Stimulated activated CD8-positive, alpha-beta memory T cell treated with anti-CD3 and anti-CD28 coated beads, Interleukin-4, amount 100 ng/mL, for 4 hours (primary cell): ENCODE measurements at places on chromosomes 4 and X.
A peak's percentile ranks its signal among the peaks of the same experiment; 100 is the strongest.

DNA sequence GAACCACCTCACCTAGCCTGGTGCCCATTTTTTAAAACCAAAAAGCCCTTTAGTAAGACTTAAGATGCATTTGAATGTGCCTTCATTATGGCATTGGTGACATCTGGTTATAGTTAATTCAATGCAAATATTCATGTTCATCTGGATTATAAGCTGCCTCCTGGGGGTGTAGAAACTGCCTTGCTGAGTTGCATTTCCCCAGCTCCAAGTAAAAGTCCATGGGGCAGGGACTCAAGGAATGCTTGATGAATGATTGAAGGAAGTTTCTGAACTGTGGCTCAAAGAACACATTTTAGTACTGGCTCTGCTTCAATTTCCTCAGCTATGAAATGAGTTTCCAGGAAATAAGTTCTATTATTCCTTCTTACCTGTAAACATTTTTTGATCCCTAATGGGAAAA is 18.5 kb upstream of the RBM47 start:
- no peak for DNase-seq

GRCh38 chr4:5916229-5916628 is 23.3 kb upstream of the CRMP1 start:
- DNase-seq, result no peak

- no peak for DNase-seq
These were observed 36.1 kb downstream of the MID1IP1 start for GRCh38 chrX:38837389-38837788.

DNA sequence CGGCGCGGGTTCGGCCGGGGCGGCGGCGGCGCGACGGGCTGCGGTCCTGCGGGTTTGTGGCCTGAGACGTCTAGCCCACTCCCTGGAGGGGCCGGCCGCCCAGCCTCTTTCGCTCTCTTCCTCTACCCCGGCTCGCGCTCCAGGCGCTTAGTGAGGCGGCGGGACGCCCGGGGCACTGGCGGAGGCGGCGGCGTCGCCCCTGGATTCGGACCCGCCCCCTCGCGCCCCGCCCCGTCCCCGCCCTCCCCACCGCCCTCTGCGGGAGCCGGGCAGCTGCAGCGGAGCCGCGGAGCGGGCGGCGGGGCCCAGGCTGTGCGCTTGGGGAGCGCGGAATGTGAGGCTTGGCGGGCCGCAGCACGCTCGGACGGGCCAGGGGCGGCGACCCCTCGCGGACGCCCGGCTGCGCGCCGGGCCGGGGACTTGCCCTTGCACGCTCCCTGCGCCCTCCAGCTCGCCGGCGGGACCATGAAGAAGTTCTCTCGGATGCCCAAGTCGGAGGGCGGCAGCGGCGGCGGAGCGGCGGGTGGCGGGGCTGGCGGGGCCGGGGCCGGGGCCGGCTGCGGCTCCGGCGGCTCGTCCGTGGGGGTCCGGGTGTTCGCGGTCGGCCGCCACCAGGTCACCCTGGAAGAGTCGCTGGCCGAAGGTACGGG is at the start of gene BMP2K:
BMP2K (plus strand) TSS at position 272 of the 650 bp plus-strand sequence; CDS start at position 466, 194 bp downstream.
- DNase-seq, result peak; percentile 53

DNA sequence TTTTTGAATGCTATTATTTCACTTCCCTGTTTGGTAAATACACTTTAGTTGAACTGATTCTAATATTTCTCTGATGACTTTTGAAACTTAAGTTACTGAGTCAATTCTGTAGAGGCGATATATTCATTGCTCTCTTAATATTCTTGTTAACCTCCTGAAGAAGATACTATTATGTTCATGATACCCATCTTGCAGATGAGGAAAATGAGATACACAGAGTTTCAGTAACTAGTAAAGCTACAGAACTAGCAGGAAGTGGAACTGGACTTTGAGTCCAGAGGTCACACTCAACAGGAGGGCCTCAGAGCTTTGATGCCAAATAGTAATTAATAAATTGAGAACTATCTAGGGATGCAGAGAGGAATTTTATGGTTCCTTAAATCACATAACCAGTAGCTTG is 70.0 kb downstream of the PCDH7 start:
- DNase-seq, result no peak

DNA sequence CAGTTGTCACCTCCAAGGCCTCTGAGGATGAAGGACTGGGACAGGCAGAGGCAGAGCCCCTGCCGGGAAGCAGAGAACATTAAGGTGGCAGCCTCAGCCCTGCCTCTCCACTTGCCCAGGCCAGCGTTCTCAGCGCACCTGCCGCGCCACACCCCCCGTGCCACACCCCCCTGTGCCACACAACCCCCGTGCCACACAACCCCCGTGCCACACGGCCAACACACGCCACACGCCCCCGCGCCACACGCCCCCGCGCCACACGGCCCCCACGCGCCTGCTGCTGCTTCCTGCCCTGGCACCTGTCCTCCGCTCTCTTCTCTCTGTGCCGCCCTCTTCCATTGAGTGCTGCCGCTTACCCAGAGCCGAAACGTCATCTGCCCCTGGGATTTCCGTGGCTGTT is 58.0 kb upstream of the ZFP42 start:
- no peak for DNase-seq

DNA sequence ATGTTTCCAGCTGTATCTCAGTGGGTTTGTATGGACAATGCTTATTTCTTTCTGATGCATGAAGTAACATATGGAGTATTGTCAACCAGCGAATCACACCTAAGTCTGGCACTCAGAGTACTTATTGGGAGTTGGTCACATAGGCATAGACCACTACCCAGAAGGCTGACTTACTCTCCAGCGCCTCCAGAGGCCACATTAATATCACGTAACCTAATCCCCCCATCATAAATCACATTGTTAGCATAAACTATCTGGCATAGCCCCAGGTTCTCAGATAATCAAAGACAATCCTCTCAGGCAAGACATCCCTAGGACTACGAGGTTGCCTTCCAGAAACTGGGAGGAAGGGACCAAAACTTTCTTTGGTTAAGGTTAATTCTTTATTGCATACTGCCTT is 560.5 kb upstream of the PABPC4L start:
- no peak for DNase-seq

DNA sequence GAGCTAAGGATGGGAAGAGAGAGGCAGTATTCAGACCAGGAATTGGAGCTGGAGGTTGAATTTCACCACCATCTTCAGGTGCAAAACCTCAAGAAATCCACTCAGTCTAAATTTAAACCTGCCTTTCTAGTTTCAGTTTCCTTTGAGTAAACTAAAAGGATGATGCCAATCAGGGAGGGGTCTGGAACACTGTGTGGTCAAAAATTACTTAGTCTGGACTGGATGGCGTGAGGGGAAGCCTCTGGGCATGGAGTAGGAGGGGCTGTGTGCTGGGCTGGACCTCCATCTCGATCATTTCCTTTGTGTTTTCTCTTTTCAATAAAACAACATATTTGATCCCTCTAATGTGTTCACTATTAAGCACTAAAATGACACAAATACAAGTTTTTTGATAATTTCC is 120.1 kb downstream of the GC start:
- no peak for DNase-seq

GRCh38 chr4:15938182-15938581 is 358 bp downstream of the FGFBP1 start:
- no peak for DNase-seq

DNA sequence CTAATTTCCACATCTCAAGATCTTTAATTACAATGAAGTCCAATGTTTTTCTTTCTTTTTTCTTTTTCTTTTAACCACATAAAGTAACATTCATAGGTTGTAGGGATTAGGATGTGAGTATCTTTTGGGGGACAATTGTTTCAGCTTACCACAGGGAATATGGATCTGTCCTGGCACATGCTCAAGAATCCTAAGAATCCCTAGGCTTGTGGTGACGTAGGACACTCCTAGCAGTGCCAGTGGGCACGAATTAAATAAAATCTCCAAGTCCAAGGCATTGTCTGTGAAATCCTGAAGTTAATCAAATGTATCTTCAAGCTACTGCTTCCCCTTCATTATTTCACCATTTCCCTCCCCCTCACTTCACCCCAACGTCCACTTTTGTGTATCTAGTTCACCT is 2.6 kb upstream of the LAS1L start:
- DNase-seq, result no peak

DNA sequence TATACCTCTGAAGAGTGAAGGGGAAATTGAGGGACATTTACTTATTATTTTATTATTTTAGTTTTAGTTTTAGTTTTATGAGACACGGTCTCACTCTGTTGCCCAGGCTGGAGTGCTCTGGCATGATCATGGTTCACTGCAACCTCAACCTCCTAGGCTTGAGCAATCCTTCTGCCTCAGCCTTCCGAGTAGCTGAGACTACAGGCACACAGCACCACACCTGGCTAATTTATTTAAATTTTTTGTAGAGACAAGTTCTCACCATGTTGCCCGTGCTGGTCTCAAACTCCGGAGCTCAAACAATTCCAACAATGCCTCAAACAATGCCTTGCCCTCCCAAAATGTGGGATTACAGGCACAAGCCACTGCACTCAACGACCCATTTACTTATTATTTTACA is 68.4 kb upstream of the BMP2K start:
- no peak for DNase-seq

- DNase-seq, result no peak
These were observed 473 bp upstream of the TKTL2 start for GRCh38 chr4:163474027-163474426.

DNA sequence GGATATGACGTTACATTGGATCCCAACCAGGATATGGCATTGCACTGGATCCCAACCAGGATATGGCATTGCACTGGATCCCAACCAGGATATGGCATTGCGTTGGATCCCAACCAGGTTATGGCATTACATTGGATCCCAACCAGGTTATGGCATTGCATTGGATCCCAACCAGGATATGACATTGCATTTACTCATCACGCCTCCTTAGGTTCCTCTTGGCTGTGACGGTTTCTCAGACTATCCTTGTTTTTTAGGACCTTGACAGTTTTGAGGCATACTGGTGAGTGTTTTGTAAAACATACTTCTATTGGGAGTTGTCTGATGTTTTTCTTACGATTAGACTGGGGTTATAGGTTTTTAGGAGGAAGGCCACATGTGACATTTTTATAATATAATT is 5.4 kb upstream of the ACSL1 start:
- no peak for DNase-seq

GRCh38 chr4:108149588-108150380 is 18.9 kb downstream of the LEF1 start:
- DNase-seq, result no peak

DNA sequence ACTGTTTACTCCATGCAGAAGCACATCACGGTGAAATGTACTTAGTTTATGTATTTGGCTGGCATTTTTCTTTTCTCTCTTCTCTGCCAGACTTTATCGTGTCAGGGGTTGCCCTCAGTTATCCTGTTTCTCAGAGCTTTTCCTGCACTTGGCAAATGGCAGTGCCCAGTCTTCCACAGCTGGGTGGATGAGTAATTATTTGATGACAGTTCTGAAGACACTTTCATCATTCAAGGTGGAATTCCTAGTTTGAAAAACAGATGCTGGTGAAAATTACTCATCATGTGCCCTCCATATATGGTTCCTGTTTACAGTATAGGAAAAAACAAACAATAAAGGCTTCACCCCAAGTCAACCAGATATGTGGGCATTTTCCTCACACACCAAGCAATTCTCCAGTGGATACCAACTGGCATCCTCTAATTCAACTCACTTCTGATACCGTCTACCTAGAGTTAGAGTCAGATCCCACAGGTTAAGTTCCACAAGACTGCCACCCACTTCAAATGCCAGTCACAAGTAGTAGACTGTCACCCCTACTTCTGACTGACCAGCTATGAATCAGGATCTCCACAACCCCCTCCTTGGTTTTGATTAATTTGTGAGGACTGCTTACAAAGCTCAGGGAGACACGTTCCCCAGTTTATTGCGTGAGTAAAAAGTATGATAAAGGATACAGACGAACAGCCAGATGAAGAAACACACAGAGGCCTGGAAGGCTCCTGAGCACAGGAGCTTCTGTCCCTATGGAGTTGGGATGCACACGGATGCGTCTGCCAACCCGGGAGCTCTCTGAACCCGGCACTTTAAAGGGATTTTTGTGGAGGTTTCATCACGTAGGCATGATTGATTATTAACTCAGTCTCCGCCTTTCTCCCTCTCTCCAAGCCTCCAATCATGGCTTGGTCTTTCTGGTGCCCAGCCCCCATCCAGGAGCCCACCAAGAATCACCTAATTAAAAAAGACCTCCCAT is 72.9 kb downstream of the CLDN34 start:
- no peak for DNase-seq

DNA sequence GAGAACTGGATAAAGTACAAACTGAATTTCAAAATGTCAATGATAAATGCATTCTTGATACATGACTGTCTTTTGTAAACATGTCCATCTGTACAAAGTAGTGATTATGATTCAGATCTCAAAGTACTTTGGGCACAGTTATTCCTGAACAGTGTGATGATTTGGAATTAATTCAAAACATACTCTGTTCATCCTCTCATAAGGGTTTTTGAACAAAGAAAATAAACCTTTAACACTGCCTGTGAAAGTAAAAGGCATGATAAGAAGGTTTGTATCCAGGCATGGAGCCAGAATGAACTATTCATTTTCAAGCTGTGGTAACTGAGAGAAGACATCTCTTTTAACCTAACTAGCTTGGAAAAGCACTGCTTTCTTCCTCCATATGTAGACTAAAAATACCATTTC is 883 bp upstream of the KLHL4 start:
- no peak for DNase-seq

DNA sequence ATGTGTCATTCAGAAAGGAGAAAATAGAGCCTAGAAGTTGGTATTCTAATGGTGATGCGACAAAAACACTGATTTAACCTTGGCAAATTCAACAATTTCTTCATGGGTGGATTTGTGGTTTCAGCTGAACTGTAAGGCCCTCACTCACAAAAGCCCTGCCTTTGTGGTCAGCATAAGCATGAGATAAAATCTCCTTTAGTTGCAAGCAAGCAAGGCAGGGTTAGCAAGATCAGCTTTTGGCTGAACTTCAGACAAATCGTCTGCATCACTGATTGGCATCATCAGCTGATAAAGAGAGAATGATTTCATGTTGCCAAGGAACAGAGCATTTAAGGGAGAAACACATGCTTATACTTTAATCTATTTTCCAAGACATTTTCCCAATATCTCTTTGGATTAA is 2582.2 kb downstream of the PCDH7 start:
- no peak for DNase-seq

- no peak for DNase-seq
These were observed 208.7 kb downstream of the CBLL2 start for GRCh38 chrX:22481436-22481835.

DNA sequence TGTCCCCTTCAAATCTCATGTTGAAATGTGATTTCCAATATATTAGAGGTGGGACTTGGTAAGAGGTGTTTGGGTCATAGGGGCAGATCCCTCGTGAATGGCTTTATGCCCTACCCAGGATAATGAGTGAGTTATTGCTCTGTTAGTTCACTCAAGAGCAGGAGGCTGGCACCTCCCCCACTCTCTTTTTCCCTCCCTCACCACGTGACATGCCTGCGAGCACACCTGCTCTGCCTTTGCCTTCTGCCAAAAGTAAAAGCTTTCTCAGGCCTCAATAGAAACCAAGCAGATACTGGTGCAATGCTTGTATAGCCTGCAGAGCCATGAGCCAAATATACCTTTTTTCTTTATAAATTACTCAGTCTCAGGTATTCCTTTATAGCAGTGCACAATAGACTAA is 286.3 kb upstream of the UGT8 start:
- DNase-seq, result no peak

GRCh38 chr4:174450786-174451125 is 71.5 kb downstream of the HPGD start:
- no peak for DNase-seq
